ENCODE measurements at places on chromosomes 3 and 15.
A peak's percentile ranks its signal among the peaks of the same experiment; 100 is the strongest.

DNA sequence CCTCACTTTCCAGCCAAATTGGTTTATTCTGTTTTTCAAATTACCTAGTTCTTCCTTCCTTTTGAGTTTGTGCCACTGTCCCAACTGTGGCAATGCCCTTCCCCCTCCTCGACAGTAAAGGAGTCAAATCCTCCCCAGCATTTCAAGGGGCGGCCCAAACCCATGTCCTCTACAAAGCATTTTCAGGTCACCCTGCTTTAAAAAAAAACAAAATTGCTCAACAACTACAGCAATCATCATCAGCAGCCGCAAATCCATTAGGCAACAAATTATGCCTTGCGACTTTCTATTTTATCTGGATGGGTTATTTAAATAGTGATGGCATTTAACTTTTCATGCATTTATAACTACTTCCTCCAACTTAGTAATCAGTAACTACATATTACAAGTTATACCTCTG is 32.7 kb downstream of the PLD1 start:
- no peak for DNase-seq

GRCh38 chr3:186121278-186121677 is 12.4 kb upstream of the ETV5 start:
- DNase-seq: no peak

DNA sequence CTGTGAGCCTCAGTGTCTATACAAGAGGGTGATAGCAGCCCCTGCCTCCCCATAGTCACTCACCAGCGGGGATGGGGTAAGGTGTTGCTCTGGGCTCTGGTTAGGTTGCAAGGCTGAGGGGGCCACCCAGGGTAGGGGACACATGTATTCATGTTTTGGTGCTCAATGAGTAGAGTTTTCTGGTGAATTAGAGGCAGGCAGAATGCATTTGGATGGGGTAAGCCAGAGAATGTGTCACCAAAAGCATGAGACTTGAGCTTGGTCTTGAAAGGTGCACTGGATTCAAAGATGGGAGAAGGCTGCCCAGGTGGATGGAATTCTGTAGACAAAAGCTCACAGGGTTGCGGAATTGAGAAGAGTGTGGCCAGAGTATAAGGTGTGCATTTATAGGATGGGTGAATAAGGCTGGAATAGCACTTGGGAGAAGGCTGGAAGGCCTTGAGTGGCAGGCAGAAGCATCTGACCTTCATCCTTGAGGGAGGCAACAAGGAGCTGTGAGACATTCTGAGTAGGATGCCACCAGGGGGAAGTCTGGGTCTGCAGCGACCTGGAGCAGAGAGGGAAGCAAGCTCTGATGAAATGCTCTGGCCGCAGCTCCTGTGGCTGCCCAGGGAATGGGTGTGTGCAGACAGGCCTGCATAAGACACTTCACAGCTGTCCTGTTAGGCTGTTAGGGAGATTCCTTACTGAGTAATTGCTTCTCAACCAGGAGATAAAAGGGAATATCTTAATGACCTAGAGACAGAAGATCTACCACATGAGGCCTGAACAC is 149.6 kb downstream of the CHDH start:
- DNase-seq: no peak

DNA sequence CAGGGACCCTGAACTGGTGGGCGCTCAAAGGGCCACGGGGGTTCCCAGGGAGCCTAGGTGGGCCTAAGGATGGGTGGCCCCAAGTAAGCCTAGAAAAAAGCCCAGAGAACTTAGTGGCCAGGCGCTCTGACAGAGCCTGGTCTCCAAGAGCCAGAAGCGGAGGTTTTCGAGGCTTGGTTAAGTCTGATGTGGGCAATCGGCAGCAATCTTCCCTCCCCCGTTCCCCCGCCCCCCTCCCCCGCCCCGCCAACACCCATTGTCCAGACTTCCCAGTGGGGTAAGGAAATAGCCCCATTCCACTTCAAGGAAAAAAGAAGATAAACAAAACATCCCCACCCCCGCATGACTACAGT is 6.7 kb downstream of the EOMES start:
- no peak for DNase-seq

GRCh38 chr15:45091161-45091560 is 22.8 kb downstream of the DUOX2 start:
- DNase-seq: no peak

DNA sequence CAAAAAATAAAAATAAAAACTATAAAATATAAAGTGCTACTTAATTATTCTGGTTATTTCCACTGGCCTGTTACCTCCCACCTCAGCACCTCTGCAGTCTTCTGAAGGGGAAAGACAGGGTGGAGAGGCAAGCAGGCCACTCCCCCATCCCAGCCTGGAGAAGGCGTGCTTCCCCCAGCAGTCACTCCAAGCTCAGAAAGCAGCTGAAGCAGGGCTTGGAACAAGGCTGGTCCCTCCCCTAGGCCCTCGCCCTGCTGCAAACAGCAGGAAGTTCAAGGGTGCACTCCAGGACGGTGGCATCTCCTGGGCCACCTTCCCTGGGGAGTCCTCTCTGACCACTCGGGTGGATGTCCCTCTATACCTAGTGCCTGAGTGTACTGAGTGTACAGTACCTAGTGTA is 21.4 kb downstream of the CACNA2D2 start:
- no peak for DNase-seq

GRCh38 chr15:57384024-57384423 is 7.7 kb downstream of the CGNL1 start:
- DNase-seq: no peak

- peak; percentile 75 for DNase-seq
These were observed 57.1 kb upstream of the TLE3 start for GRCh38 chr15:70154718-70155347.

- DNase-seq: no peak
These were observed 192.1 kb downstream of the RORA start for GRCh38 chr15:61037031-61037430.

DNA sequence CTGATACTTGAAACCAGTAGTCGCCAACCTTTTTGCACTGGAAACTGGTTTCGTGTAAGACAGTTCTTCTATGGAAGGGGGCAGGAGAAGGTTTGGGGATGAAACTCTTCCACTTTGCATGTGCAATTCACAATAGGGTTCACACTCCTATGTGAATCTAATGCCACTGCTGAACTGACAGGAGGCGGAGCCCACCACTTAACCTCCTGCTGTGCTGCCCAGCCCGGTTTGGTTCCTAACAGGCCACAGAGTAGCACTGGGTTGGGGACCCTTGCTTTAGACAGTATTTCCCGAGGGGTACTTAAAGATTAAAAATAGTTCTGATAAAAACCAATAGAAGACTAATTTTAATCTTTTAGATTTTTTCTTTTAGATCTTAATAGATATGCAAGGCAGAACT is 11.1 kb downstream of the TFG start:
- DNase-seq: no peak

DNA sequence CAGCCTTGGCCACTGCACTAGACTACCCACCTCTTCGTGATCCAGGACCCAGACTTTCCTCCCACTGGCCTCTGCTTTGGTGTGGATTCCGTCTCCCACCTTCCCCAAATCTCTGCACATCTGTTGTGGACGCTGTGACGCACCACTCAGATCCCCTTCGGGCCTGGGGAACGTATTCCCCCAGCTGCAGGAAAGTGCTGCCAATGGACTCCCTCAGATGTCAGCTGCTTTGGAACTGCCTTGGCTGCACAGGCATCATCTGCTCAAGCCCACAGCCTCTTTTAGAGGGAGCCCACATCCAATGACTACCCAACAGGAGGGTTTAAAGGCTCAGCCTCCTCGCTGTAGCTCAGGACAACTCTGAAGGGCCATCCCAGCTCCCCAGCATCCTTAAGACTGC is 134.2 kb upstream of the RAD18 start:
- no peak for DNase-seq

DNA sequence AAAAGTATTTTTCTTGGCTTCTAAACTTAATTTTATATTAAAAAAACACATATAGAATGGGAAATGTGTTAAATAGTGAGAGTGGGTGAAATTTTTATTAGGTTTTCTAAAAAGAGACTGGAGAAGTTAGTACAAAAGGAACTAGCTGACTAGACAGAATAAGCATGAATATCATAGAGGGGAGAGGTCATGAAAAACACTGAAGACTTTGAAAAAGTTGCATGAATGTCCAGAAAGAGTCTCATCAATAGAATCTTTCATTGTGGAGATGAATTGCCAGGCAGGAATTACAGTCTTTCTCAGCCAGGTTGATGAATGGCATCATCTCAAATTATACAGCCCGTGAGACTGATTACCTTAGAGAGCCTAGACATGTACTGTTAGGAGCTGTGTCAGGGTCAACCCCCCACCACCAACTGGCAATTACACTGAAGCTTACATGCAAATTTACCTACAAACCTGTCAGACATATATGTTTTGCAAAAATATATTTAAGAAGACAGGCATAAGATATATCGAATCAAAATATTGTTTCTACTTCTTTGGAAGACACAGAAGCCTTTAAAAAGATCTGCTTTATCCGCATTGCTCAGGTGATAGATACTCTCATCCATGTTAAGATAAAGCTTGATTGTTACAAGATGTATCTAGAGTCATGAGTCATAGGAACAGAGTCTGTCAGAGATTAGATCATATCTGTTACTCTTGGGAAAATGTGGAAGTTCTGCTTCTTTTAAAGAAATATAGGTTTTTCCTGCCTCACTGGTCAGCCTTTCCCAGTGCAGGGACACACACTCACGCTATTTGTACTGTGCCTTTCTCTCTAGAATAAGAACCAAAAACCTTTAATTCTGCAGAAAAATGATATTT is 34.8 kb upstream of the PFN2 start:
- no peak for DNase-seq

DNA sequence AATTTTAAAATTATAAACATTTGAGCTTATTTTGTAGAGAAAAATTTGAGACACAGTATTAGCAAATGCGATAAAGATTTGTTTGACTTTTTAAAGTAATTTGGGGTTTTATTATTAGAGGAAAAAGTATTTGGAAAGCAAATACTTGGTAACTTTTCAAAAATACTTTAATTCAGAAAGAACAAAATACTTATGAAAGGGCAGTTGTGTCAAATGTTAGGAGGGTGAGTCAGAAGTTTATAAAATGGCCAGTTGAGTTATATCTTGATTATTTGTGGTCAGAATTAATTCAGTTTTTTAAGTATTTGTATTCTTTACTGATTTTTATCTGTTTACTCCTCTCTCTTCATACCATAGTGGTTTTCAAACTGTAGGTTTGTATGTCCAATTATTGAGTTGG is 12.1 kb downstream of the LACTB start:
- DNase-seq: no peak

DNA sequence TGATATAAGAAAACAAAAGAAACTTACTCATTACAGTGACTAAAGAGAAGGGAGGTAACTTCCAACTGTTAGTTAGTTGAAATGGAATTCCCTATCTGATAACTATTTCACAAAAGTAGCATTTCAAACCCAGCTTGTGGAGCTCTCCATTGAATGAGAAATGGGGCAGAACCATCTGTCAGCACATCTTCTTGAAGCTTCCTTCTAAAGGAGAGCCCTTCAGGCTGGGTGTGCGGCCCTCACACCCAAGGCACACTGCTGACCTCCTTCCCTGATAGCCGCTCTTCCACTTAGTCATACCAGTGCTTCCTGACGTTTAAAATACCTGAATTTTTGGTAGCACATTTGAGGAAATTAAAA is 28.1 kb upstream of the VEPH1 start:
- no peak for DNase-seq

DNA sequence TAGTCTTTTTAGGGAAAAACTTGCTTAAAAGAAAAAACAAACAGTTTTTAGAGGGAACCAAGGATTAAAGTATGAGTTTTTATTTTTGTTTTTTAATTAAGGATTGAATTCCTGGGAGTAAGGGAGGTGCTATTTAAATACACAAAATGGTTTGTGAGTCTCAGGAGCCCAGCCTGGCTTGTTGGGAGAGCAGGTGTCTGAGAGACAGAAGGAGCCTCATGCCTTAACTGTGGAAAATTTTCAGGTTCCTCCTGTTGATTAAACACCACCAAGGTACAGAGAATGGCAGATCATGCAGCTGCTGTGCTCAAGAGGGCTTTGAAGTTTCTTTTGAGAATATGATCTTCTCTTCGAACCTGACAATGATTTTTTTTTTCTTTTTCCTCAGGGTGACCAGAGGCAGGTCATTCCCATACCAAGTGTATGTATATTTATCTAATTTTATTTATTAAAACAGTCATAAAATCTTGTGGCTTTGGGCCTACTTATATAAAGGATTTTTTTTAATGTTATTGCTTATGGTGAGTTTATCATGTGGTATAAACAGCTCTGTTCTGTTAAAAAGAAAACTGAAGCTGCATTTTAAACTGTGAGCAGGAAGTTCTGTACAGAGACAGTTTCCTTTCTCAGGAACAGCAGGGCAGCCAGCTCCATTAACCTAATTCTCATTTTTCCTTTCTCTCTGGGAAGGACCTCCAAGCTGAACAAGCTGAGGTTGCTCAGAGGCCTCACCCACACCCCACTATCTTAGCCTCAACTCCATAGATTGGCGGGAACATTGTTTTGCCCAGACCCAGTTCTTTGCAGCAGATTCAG is 33.7 kb upstream of the VILL start:
- no peak for DNase-seq

- DNase-seq: no peak
These were observed 37.6 kb downstream of the SPTSSB start for GRCh38 chr3:161333696-161334095.
